ENCODE measurements at places on chromosomes 11 and 22. TPM values are rescaled to one million over a fixed set of nuclear protein-coding genes. Genes with fewer than 3 reads are reported as not detected.

GAB4 gene
- not detected for total RNA-seq

NDUFS8 gene
- 150 TPM for total RNA-seq

- no peak for DNase-seq
Measured at GRCh38 chr11:19091366-19091765, 25.6 kb upstream of the ZDHHC13 start.

DNA sequence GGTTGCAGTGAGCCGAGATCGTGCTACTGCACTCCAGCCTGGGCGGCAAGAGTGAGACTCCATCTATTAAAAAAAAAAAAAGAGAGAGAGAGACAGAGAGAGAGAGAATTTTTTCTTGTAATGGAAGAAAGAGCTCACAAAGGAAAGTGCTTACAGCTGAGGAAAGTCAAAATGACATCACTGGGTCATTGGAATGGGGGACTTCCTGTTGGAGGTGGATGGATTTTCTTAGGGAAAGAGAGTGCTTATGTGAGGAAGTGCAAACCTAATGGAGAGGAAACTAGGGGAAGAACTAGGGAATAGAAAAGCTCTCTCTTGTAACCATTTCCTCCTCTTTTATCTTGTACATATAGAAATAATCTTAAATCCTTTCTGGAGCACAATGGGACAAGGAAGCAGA lies 6.3 kb upstream of the PIWIL4 start:
- peak; percentile 37 for DNase-seq

- peak; percentile 63 for DNase-seq
Measured at GRCh38 chr11:44621140-44621681, 55.7 kb downstream of the CD82 start.

GRCh38 chr11:12008790-12009616 lies 577 bp upstream of the DKK3 start:
- DNase-seq, result peak; percentile 69

- DNase-seq, result peak; percentile 49
Measured at GRCh38 chr11:96259134-96259830, 83.7 kb downstream of the MAML2 start.

GRCh38 chr11:25247336-25247735 lies 750.5 kb downstream of the LUZP2 start:
- no peak for DNase-seq

CD81 gene
- total RNA-seq, result 409 TPM

DNA sequence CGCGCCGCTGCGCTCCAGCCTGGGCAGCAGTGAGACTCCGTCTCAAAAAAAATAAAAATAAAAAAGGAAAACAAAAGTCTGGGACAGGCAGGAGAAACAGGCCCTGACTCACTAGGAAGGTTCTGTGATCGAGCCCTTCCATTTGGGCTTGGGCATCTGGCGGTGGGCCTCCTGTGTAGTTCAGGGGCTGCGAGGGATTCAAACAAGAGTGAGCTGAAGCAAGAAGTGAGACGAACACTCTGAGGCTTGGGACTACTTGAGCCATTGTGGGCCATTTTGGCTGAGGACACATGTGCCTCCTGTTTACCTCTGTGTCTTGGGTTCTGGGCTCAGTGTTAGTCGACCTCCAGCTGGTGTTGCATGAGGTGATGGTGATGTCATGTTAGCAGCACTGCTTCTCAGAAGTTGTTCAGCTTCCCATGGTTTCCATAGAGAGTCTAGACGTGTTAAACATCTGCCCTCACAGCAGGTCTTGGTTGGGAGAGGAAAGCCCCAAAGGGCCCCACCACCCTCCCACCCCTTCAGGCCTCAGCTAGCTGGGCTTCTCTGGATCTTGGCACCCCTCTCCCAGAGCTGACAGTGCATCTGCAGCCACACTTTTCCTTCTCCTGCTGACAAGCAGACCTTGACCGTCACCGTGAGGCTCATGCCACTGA lies 57.8 kb downstream of the MED15 start:
- no peak for DNase-seq

DNA sequence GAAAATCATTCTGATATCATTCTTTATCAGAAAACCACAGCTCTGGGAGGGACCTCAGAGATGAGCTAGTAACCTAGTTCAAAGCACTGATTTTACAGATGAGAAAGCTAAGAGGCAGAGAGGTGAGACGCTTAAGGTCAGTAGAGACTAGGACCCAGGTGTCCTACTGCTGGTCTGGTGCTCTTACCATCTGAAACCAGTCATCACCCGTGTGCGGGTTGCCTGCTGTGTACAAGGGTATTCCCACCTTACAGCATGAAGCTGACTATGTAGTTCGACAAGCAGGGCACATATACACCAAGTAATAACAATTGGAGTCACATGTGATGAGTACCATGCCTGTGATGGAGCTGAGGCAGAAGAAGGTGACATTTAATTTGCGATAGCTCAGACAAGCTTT lies 133.7 kb downstream of the ADAMTS15 start:
- no peak for DNase-seq

GRCh38 chr11:30983143-30983542 lies 386.4 kb downstream of the DCDC1 start:
- no peak for DNase-seq

GLYATL1 gene
- total RNA-seq, result not detected

DNA sequence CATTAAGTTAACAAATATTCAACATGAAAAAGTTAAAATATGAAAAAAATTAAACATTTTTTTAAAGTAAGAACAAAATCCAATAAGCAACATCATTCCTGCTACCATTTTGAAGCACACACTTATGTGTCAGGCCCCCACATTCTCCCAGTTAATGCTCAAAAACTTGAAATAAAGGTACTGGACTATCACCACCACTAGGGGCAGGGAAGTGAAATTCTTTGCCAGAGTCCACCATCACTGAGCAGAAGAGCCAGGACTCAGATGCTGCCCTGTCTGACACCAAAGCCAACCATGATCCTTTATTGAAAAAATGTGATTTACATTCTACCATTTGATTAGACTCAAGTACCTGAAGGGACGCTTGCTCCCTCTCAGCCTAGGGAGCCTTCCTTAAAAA lies 39.1 kb downstream of the PITPNB start:
- peak; percentile 57 for DNase-seq

FAT3 gene
- 0.05 TPM for total RNA-seq

DNA sequence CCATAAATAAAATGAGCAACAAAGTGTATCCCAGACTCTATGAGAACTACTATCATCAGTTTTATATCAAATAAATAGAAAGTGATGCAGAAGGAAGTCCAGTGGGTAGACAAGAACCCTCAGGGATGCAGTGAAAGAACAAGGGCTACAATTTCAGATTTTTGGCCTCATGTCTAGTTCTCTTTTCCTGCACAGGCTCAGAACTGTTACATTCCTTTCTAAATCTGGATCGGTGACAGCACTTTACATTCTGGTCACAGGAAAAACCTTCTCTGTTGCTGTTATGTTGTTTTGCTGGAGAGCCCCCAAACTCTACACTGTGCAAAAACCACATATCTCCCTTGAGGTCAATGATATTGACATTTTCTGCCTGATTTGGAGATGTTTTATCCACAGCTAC lies 108.8 kb upstream of the ANO5 start:
- DNase-seq, result no peak

DNA sequence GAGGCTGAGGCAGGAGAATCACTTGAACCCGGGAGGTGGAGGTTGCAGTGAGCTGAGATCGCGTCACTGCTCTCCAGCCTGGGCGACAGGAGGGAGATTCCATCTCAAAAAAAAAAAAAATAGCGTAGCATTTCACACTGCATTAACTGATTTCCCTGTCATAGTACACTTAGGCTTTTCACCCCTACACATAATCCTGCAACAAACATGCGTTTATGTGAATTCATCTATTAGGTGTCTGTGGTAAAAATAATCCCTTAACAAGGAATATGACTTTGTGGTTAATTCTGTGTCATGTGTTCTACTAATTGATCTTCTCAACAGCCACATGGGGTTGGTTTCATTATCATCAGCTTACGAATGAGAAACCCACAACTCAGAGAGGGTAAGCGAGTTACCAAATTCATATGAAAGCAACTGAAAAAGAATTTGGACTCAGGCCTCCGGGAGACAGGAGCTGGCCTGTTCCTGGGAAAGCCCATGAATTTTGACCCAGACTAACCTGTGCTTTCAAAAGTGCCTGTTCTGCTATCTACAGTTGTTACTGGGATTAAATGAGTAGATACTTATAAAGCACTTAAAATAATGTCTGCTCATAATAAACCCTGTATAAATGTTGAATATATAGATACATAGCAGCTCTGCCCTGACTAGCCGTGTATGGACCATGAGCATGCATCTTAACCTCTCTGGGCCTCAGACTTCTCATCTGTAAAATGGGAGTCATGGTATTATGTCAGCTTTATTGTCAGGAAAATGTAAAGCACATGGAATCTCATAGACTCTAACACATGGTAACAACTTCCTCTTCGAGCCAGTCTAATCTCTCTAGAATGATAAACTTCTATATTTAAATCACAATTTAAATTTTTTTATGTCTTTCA lies 36.6 kb downstream of the KCNJ1 start:
- no peak for DNase-seq

DNA sequence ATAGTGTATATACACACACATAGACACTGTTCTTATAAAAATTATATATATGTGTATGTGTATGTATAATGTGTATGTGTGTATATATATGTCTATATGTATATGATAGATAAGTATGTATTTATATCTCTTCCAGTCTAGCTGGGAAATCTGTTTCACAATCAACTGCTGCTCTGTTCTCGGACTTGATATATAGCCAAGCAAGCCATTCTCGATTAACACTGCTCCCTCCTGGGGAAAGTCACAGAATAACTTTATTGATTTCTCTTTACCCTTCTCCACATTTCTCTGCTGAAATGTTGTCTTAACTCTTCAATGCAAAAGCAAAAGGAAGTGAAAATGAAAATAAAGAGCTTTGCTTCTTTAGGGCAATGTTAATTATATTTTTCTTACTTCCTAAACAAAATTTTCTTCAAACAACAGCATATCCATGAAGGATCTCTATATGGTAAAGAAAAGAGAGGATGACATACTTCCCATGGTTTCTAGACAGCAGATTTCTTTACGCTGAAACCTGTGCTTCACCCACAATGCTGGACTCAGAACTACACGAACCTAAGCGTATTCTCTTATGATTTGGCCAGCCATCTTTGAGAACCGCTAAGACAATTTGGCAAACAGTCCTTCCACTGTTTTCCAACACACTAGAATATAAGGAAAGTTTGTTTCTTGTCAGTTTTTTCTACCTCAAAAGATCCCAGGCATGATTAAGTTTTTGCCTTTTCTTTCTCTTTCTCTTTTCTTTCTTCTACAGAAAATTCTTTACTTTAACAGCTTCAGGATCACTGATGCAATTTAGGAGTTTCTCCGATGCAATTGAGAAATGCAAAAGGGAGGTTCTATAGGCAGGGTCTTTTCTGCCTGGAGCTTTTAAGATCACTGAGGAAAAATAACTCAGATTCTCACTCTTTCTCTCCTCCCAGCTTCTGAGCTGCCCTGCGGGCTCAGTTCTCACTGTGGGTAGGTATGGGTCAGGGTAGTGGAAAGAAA lies 1.9 kb downstream of the BLID start:
- no peak for DNase-seq

- peak; percentile 59 for DNase-seq
Measured at GRCh38 chr11:125429174-125429707, 66.8 kb downstream of the FEZ1 start.

DNA sequence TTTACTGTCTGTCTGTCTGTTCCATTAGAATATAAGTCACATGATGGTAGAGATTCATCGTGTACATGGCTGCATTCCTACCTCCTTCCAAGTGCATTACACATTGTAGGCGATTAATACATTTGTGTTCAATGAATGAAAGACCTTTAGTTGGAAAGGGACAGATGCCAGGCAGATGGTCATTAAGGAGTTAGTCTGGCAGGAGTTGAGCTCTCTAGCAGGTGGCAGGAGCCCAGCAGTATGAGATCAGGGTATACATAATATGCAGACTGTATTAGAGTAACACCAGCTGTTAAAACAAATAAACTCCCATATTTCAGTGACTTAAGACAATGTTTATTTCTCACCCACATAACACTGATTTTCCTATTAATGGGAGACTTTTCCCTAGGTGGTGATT lies 147.7 kb upstream of the LARGE1 start:
- DNase-seq, result no peak

- DNase-seq, result no peak
Measured at GRCh38 chr11:88431675-88432341, 94.3 kb upstream of the CTSC start.

KDM4D gene
- 1.0 TPM for total RNA-seq

NELL1 gene
- not detected for total RNA-seq

ALDH3B1 gene
- 0.37 TPM for total RNA-seq

- no peak for DNase-seq
Measured at GRCh38 chr22:50314455-50315288, 7.2 kb upstream of the PLXNB2 start.

GRCh38 chr11:75839851-75840250 lies 24.8 kb downstream of the UVRAG start:
- DNase-seq, result no peak

DNA sequence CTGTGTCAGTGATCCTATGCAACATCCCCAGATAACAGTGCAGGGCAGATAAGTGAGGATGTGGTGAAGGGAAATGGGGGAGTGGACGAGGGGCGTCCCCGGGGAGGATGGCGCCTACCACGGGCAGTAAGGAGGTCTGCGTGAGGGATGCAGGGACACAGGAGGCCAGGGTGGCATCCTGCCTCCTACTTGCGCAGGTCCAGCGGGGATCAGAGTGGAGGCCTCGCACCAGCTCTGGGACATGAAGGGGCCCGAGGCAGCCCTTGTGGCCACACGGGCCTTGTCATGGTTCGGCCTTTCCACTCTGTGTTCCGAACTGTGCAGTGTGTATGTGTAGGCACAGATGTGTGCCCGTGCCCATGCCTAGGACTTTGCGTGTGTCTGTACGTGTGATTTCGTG lies 1227.5 kb downstream of the BRD1 start:
- no peak for DNase-seq

CCDC15 gene
- total RNA-seq, result 3.8 TPM

GRCh38 chr11:107834995-107835394 lies 23.6 kb downstream of the SLC35F2 start:
- no peak for DNase-seq

LGALS1 gene
- 2,698 TPM for total RNA-seq

- DNase-seq, result no peak
Measured at GRCh38 chr22:44884562-44884961, 125.2 kb downstream of the PHF21B start.

DNA sequence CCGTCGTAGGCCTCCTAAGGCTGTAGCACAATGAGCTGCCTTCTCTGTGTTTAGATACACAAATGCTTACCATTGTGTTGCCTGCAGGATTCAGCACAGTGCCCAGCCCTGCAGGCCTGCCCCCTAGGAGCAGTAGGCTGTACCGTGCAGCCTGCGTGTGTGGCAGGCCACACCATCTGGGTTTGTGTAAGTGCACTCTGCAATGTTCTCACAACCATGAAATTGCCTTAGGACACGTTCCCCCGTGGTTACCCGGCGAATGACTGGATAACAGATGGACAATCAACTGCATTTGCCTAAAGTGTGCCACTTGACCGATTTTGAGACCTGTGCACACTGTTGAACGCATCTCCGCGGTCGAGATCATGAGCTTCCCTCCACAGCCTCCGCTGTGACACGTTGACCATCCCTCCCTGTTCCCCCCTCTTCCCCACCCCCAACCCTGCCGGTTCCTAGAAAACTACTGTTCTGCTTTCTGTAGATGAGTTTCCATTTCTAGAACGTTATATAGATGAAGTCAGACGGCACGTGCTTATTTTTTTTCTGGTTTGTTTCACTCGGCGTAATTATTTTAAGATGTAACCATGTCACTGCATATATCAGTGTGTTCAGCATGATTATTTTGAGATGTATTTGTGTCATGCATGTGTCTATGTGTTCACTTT lies 22.2 kb upstream of the CTSD start:
- no peak for DNase-seq

TMEM151A gene
- total RNA-seq, result not detected

GRCh38 chr11:124846070-124846673 lies 19.1 kb upstream of the ROBO3 start:
- DNase-seq, result no peak

- DNase-seq, result peak; percentile 94
Measured at GRCh38 chr22:36365020-36365411, 22.8 kb downstream of the MYH9 start.
